ENCODE measurements at places on chromosomes 7 and 10.

DNA sequence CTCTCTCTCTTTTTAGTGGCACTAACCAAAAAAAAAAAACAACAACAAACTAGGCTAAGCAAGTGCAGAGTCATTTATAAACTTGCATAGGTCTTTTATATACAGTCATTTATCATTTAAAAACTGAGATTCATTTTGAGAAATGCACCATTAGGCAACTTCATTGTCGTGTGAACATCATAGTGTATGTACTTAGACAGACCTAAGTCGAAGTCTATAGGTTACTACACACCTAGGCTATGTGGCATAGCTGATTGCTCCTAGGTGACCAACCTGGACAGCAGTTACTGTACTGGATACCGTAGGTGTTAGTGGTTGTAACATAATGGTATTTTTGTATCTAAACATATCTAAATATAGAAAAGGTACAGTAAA, 109.1 kb upstream of the SAMD8 start:
- DNase-seq = no peak

- DNase-seq = no peak
These were observed 217.2 kb upstream of the MKLN1 start for GRCh38 chr7:131110297-131111080.

GRCh38 chr10:33716501-33717267, 382.2 kb upstream of the NRP1 start:
- no peak for DNase-seq

DNA sequence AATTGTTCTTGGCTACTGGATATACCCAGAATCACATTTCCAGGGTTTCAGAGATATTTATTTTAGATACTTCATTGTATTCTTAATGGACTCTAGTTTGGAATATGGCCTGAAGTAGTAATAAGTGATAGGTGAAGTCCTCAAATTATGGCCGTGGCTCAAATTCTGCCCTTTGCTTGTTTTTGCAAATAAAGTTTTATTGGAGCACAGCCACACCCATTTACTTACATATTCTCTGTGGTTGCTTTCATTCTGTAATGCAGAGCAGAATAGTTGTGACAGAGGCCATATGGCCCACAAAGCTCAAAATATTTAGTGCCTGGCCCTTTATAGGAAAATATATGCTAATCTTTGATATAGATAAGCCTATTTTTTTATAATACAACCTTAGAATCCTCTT, 19.5 kb downstream of the ANLN start:
- no peak for DNase-seq

DNA sequence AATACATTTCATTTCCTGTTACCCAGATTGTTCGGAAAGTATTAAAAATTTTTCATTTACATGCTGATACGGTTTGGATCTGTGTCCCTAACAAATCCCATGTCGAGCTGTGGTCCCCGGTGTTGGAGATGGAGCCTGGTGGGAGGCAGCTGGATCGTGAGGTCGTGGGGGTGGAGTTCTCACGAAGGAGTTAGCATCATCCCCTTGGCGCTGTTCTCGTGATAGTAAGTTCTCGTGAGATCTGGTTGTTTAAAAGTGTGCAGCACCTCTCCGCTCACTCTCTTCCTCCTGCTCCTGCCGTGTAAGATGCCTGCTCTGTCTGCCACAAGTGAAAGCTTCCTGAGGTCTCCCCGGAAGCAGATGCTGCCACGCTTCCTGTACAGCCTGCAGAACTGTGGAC, 30.9 kb downstream of the PLEKHS1 start:
- DNase-seq = no peak

- DNase-seq = no peak
These were observed 110.7 kb downstream of the PLCE1 start for GRCh38 chr10:94104316-94105000.

GRCh38 chr7:1100386-1100785, 12.5 kb downstream of the GPER1 start:
- DNase-seq = no peak

DNA sequence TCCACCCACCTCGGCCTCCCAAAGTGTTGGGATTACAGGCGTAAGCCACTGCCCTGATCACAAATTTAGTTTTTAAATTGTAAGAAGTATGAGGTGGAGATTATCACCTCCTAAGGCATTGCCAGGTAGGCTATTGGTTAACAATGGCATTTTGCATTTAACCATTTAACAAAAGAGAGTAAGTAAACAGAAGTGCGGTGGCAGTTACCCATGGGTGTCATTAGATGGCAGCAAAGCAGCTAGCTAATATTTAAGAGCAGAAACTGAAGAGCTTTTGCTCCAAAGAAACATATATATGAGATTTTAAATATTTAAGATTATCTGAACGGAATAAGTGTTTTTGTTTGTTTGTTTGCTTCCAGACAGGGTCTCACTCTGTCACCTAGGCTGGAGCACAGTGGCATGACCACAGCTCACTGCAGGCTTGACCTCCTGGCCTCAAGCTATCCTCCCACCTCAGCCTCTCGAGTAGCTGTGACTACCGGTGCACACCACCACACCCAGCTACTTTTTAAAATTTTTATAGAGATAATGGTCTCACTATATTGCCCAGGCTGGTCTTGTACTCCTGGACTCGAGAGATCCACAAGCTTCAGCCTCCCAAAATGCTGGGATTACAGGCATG, 325.5 kb upstream of the C7orf33 start:
- DNase-seq = no peak

Measured in AG04449 (cell line).